ENCODE measurements at places on chromosomes 12 and 14.

DNA sequence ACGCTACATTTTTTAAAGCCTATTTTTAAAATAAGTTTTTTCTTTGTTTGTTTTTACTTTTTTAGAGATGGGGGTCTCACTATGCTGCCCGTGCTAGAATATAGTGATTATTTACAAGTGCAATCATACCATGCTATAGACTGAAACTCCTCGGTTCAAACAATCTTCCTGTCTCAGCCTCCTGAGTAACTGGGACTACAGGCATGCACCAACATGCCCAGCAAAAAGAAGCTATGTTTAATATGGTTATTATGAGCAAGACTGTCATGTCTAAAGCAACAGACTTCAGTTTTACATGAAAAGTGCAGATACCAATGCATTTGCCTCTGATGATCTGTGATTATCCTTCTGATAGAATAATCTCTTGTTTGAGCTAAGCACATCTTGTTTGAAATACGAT, 45.6 kb upstream of the SGPP1 start:
- DNase-seq: no peak

DNA sequence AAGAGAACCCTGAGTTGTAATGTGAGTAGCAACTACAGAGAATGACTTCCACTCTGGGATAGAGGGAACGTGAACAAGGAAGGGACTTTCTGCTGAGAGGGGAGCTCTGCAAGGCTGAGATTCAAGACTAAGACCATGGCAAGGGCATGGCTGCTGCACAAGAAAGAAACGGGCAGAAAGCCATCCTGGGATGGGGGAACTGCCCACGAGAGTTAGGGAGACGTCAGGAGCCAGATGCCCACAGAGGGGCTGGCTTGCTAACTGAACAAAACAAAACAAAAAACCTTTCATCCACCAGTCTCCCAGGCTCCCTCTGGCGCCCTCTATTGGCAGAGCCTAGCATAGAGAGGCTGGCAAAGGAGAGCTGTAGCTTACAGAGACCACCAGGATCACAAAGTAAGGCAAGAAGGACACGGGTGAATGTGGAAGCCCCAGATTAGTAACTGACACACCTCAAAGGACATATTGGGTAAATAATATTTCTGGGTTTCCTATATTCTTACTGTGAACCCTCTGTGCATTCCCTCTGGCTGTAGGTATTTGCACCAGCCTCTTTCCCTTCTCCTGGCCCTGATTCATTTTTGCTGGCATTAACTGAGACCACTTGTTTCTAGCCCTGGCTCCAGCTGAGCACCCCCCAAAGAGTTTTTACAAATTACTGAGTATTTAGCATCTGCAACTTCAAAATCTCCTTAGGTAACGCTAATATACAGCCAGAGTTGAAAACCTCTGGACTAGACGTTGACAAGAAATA, 338.3 kb downstream of the EMP1 start:
- DNase-seq: no peak

GRCh38 chr14:55323910-55324309, 52.7 kb downstream of the FBXO34 start:
- DNase-seq: no peak

DNA sequence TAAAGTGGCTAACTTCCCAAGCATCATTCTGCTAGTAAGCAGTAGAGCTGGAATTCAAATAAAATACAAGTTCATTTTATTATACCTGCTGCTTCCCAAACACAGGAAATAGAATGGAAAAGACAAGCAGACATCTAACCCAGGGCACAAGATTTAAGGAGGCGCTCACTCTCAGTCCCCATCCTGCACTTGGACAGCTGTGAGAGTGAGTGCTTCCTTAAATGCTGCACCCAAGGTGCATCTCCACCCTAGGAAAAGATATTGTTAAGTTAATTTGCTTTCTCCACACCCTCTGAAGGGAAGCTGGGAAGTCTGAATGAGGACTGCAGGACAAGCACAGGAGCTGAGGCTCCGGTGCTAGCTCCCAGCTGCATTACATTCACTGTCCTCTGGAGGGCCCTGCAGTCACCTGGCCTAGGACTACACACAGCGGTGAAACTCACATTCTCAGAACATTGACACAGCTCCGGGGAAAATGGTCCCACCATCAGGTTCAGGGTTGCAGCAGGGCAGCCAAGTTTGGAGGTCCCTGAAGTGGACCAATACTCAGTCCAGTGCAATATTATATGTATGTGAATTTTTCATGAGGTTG, 14.2 kb downstream of the HEBP1 start:
- no peak for DNase-seq

- DNase-seq: no peak
Observed at GRCh38 chr14:68770553-68771286, 22.1 kb downstream of the ZFP36L1 start.

GRCh38 chr14:41634286-41634685, 27.6 kb downstream of the LRFN5 start:
- DNase-seq: no peak

DNA sequence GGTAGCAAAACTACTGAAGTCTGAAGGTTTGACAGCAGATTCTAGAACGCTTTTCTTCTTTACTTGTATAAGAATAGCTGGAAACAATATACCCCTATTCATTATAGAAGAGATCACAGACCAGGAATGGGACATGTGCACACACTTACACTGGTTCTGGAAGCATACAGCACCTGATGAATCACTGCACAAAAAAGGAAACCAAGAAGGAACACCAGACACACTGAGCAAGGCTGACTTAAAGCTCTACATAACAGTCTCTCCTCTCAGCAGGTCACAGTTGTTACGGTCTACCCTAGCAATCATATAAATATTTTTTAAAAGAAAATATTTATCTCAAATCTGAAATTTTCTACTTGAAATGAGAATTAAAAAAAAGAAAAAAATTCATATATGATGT, 13.5 kb downstream of the ATP2B1 start:
- DNase-seq: no peak

GRCh38 chr12:3218228-3219171, 141.3 kb downstream of the TSPAN9 start:
- DNase-seq: no peak

GRCh38 chr12:52495389-52495788, 2.3 kb upstream of the KRT6A start:
- DNase-seq: no peak

DNA sequence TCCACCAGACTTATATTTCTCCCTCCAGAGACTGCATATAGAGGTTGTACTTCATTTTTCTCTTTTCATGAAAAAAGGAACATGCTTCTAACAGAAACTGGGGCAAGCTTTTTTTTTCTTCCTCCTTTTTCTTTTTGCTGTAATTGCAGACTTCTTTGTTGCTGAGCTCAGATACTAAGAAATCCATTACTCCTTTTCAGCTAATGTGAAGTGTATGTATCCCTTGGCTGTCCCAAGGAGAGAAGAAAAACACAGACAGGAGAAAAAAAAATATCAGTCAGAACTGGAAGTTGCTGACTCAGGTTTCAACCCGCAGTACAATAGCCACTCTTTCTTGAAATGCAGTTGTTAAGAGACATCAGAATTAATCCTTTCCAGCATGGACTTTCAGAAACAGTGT, 1248.4 kb downstream of the LRFN5 start:
- DNase-seq: no peak

- no peak for DNase-seq
Observed at GRCh38 chr12:117967043-117967442, 1.7 kb downstream of the KSR2 start.

DNA sequence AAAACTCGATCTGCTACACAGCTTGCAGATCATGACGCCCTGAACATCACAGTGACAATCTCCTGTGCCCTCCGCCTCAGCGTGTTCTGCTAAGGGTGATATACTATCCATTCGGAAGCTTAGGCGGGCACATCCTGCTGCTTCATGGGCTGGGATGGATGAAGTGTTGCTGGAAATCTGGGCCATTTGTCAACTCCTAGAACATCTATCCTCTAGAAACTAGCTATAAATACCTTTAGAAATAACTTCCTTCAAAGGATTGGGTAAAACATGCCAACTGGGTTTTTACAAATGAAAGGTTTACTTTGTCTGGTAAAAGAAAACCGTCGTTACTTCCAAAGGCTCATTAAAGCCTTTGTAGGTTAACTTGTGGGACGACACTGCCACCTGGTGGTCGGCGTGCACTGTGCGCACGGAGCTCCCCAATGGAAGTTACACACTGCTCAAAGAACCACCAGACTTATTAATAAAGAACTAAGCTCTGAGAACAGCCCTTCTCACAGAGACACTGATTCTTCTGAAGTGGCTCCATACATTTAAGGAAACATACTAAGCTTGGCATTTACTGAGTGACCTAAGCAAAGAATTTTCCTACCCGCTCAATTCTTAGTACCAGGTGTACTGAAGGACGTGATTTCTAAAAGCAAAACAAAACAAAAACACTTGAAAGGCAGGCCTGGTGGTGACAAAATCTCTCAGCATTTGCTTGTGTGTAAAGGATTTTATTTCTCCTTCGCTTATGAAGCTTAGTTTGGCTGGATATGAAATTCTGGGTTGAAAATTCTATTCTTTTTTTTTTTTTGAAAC, 21.6 kb upstream of the CACNA2D4 start:
- DNase-seq: no peak

DNA sequence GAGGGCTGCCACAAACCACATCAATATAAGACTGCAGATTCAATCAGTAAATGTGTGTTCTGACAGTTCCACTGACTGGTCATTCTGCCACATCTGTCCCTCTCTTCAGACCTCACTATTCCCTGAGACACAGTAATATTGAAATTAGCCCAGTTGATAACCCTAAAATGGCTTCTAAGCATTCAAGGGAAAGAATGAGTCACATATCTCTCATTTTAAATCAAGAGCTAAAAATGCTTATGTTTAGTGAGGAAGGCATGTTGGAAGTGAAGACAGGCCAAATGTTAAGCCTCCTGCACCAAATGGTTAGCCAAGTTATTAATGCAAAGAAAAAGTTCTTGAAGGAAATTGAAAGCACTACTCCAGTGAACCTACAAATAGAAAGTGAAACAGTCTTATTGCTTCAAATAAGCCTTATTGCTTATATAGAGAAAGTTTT, 24.5 kb upstream of the KIF21A start:
- no peak for DNase-seq

DNA sequence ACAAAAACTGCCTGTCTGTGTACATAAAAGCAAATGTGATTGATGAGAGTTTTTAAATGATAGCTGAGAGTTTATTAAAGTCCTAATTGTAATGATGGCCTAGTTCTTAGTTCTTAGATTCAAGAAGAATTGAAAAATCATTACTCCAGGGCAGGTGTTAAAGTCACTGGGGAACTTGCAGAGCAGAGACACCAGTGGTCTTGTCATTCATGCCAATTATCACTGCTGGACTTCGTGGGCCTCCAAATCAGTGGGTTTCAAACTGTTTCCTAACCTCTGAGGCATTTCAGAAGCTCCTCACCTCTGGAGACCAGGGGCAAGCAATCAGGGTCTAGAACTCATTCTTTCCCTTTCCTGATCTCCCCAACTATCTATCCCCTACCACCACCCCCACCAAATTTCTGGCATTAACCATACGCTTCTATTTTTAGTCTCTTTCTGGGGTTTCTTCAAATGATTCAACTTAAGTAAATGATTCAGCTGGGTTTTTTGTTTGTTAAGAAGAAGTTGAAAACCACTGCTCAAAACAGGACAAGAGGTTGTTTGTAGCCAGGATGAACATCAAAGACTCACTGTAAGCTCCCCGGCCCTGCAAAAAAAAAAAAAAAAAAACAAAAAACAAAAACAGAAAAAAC, 80.1 kb downstream of the CEP83 start:
- DNase-seq: no peak

DNA sequence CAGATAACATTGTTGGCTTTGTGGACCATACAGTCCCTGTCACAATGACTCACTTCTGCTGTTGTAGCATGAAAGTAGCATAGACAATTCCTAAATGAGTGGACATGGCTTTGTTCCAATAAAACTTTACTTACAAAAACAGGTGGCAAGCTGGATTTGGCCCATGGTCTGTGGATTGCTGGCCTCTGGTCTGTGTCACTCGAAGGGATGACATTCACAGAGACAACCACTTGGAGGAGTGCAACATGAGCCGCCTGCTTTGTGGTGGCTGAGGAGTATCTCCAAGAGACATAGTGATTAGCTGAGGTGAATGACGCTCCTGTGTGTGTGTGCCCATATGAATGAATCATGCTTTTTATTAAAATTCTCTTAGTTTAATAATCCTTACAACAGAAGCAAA, 81.3 kb upstream of the NRXN3 start:
- no peak for DNase-seq

DNA sequence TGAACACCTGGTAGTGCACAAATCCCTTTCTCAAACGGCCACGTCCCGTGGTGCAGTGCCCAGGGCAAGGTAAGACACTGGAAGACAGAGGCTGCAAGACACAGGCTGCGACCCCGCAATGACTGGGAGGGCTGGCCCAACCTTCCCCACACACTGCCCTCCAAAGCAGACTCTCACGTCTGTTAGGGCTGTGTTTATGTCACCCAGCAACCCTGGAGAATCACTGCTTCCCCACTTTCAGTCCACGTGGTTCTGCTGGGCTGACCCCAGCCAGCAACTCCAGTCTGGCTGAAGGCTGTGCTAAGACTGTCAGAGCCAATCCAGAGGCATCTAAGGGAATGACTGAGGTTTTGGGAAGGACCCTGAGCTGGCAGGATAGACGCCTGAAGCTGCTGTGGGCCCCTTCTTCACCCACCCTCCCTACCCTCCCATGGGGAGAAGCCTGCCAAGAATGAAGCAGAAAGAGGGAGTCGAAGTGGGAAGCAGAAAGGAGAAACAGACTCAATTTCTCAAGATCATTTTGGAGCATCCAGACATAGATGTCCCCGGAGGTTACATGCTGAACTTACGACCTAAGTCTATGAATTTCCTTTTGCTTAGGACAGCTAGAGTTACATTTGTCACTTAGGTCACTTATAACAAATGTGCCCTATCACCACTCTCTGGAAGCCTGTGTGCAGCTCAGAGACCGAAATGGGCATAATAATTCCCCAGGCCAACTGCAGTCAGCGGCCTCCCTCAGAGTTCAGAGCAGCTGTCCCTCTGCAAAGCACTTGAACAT, 11.7 kb downstream of the KDM2B start:
- DNase-seq: no peak

- DNase-seq: no peak
Observed at GRCh38 chr12:16913832-16914490, 308.0 kb upstream of the LMO3 start.

DNA sequence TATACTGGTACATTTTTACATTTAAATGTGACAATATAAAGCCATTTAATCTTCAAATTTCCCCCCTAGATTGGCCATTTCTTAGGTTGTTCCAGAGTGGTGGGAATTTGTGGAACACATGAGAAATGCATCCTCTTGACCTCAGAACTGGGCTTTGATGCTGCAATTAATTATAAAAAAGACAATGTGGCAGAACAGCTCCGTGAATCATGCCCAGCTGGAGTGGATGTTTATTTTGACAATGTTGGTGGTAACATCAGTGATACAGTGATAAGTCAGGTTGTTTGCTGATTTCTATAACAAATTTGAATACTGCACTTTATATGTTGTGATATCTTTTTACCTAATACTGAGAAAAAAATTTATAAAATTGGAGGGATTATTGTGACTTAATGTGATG, 7.6 kb upstream of the ZNF410 start:
- no peak for DNase-seq

DNA sequence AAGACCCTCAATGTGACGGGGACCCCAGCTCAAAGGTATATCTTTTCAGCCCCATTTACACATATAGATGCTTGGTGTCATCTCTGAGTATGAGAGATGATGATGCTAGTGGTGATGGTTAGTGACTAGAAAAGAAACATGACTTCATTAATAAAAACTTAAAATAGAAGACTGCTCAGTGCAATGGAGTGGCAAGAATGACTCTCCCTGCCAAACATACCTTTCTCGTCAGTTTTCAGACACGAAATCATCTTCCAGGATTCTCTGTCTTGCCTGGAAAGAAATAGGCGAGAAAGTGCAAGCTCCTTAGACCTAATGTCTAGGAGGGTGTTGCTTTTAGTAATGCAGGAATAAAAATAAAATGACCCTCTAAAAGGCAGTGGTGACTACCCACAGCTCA, 71.7 kb downstream of the TPH2 start:
- DNase-seq: no peak

Data from SW 1271 (cell line).